Renal cortical epithelial cell (primary cell): ENCODE measurements at places on chromosomes 16 and 17. TPM values are rescaled to one million over a fixed set of nuclear protein-coding genes. Genes with fewer than 3 reads are reported as not detected.

DNA sequence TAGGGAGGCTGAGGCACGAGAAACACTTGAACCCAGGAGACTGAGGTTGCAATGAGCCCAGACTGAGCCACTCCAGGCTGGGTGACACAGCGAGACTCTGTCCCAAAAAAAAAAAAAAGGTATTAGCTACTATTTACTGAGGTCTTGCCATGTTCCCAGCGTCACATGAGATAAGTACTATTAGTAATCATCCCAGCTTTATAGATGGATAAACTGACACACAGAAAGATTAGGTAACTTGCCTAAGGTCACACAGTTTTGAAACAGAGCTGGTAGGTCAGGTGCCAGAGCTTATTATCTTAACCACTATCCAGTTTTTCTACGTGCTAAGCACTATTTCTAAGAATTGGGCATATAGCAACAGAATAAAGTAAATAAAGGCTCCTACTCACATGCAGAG lies 51.6 kb downstream of the TEX14 start:
- DNase-seq: no peak

- peak; percentile 36 for DNase-seq
Observed at GRCh38 chr16:78244131-78244895, 144.9 kb downstream of the WWOX start.

The PDILT gene
- not detected in 2 replicates for total RNA-seq

The KRT15 gene
- total RNA-seq: 0.99 and 2.8 TPM in 2 replicates

- no peak for DNase-seq
Observed at GRCh38 chr17:8563981-8564602, 66.4 kb downstream of the MYH10 start.

DNA sequence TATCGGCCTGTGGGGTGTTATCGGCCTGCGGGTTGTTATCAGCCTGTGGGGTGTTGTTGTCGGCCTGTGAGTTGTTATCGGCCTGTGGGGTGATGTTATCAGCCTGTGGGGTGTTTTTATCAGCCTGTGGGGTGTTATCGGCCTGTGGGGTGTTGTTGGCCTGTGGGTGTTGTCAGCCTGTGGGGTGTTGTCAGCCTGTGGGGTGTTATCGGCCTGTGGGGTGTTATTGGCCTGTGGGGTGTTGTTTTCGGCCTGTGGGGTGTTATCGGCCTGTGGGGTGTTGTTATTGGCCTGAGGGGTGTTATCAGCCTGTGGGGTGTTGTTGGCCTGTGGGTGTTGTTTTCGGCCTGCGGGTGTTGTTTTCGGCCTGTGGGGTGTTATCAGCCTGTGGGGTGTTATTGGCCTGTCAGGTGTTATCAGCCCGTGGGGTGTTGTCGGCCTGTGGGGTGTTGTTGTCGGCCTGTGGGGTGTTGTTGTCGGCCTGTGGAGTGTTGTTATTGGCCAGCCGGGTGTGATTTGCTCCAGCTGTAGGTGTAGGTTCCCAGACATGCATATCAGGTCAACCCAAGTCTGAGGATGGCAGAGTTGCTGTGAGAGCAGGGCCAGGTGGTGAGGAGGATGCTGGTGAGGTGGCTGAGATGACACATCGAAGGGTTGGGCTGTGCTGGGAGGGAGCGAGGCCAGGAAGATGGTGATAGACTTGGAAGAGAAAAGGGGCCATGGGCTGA lies 7.1 kb downstream of the TRARG1 start:
- no peak for DNase-seq

GRCh38 chr16:11033629-11034420 lies 89.5 kb downstream of the CLEC16A start:
- DNase-seq: peak; percentile 35

The CDH15 gene
- total RNA-seq: not detected in 2 replicates

DNA sequence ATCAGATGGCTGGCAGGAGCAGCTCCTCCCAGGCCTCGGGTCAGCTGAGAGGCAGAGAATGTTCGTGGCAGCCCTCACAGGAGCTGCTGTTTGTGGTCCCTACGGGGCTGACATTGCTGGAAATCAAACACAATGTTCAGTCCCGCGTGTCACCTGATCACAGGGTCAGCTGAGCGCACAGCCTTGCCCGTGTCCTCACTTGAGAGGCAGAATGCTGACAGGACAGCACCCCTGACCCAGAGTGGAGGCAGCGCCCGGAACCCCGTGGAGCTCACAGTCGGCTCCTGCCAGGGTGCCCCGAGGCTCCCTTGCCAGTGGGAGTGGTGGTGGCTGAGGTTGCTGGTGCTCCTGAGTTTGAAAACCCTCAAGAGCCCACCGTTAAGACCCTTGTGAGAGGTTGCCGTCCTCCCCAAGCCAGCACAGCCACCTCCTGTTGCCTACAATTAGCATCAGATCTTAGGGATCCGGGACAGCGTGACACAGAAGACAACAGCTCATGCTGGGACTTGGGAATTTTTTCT lies 3.6 kb upstream of the CHMP6 start:
- no peak for DNase-seq

- no peak for DNase-seq
Observed at GRCh38 chr16:5668553-5668952, 571.0 kb upstream of the EEF2KMT start.

The PABPN1L gene
- not detected in 2 replicates for total RNA-seq

GRCh38 chr16:81641395-81642106 lies 137.5 kb upstream of the PLCG2 start:
- DNase-seq: no peak

The SPATA32 gene
- 0.10 TPM in 1 of 2 replicates, not detected in the other for total RNA-seq

DNA sequence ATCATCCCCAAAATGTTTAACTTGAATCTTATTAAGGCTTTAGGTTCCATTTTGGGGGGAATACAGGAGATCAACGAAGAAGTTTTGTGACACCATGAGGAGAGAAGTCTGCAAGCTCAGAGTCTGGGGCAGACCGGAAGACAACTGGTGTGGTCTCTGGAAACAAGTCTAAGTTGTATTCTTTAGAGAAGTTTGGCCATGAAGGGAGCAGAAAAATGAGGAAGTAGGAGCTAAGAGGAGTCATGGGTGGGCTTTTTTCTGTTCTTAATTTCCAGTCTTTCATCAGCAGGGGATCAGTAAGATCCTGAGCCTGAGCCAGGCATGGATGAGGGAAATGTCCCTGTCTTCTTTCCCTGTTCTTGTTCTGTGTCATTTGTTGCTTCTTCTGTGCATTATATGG lies 35.8 kb upstream of the NF1 start:
- no peak for DNase-seq

DNA sequence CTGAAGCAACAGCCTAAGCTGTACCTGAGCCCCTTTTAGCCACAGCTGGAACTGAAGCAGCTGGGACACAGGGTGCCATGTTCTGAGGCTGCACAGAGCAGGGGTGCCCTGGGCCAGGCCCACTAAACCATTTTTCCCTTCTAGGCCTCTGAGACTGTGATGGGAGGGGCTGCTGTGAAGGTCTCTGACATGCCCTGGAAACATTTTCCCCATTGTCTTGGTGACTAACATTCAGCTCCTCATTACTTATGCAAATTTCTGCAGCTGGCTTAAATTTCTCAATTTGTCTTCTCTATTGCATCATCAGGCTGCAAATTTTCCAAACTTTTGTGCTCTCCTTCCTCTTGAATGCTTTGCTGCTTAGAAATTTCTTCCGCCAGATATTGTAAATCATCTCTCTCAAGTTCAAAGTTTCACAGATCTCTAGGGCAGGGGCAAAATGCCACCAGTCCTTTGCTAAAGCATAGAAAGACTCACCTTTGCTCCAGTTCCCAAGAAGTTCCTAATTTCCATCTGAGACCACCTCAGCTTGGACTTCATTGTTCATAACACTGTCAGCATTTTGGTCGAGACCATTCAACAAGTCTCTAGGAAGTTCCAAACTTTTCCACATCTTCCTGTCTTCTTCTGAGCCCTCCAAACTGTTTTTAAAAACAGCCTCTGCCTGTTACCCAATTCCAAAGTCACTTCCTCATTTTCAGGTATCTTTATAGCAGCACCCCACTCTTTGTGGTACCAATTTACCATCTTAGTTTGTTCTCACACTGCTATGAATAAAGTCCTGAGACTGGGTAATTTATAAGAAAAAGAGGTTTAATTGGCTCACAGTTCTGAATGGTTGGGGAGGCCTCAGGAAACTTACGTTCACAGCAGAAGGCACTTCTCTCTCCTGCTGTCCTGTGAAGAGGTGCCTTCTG lies 49.8 kb downstream of the TMEM100 start:
- DNase-seq: peak; percentile 2

GRCh38 chr17:77098884-77099545 lies 41.8 kb upstream of the SEC14L1 start:
- peak; percentile 85 for DNase-seq

The KRTAP3-1 gene
- not detected in 2 replicates for total RNA-seq
